ENCODE measurements at places on chromosomes 16 and 17.

GRCh38 chr16:47057630-47057993 lies 84.1 kb upstream of the DNAJA2 start:
- no peak for DNase-seq

GRCh38 chr16:55508271-55508921 lies 476 bp upstream of the LPCAT2 start:
- no peak for DNase-seq

DNA sequence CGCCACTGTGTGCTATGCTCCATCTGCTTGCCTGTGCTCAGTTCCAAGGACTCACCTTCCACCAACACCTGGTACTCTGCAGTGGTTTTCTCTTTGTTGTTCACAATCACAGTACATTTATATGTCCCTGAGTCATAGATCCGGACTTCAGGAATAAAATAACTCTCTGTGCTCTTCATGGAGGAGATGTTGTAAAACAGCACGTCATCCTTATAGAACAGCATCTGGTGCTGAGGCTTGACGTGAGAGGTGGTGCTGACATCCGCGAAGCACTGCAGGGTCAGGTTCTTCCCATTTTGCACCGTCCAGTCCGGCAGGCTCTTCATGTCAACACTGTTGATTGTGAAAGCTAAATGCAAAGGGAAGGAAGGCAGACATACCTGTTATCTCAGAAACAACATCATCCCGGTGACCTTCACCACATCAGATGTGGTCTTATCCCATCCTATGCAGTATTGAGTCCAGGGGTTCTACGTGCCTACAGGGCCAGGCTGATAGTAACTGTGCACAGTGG lies 12.8 kb downstream of the PECAM1 start:
- DNase-seq: no peak

GRCh38 chr17:43434902-43435319 lies 36.1 kb downstream of the ARL4D start:
- no peak for DNase-seq

Data from AG04450 (cell line).